Upper lobe of right lung (tissue), 1 donor: ENCODE measurements at places on chromosomes 1 and 21. TPM values are rescaled to one million over a fixed set of nuclear protein-coding genes. Genes with fewer than 3 reads are reported as not detected.

DNA sequence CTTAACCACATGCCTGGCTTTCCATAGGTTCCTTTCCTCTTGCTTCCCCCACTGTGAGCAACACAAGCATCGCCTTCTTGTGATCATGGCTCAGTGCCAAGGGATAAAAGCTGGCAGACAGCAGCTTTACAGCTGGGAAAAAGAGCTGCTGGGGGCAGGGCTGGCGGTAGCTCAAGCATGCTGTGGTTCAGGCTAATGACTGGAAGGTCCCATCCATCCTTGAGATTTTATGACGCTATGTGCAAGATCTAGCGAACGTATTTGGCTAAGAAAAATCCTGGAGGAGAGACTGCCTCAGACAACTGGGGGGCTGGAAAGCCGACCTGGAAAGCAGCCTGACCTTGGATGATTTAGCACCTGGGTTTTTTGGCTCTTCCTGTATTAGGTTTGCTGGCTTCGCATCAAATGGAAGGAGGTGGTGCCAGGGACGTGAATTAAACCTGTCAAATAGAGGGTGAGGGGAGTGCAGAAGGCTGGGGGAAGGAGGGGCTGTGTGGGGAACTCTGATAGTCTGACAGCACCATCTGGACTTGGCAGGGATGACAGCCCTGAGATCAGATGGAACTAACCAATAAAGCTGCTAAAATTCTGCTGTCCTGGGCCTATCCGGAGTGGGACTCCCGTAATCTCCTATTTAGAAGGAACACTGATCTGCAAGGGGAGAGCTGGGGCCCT is 34.8 kb downstream of the ZMYND12 start:
- no peak for DNase-seq

SLC35F3 gene
- total RNA-seq = 0.29 TPM

FTCD gene
- total RNA-seq = 0.46 TPM

DNA sequence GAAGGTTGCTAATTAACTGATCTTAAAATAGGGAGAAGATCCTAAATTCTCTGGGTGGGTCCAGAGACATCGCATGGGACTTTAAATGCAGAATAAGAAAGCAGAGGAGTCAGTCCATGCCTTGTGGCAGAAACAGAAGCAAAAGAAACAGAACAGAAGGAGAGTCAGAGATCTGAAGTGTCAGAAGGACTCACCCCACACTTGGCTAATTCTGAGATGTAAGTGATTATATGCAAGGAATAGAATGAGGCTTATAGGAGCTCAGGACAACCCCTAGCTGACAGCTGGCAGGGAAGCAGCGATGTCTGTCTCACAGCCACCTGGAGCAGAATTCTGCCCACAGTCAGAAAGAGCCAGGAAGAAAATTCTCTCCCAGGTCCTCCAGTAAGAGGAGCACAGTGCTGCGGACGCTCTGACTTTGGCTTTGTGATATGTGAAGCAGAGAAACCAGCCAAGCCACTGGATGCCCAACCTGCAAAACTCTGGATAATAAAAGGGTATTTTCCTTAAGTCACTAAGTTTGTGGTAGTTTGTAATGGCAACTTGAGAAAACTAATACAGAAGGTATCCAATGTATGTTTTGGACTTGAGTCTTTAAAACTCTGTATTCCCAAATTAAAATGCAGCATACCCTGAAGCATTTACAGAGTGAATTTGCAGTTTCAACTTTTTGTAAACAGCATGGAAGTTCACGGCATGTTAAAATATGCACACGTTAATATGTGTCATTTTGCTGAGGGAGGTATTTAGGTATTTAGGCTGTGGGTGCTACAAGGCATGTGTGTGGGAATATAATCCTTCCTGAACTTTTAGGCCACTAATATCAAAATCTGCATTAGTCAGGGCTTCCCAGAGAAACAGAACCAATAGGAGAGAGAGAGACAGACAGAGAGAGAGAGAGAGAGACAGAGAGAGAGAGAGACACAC is 388.5 kb downstream of the PCP4 start:
- no peak for DNase-seq

DNA sequence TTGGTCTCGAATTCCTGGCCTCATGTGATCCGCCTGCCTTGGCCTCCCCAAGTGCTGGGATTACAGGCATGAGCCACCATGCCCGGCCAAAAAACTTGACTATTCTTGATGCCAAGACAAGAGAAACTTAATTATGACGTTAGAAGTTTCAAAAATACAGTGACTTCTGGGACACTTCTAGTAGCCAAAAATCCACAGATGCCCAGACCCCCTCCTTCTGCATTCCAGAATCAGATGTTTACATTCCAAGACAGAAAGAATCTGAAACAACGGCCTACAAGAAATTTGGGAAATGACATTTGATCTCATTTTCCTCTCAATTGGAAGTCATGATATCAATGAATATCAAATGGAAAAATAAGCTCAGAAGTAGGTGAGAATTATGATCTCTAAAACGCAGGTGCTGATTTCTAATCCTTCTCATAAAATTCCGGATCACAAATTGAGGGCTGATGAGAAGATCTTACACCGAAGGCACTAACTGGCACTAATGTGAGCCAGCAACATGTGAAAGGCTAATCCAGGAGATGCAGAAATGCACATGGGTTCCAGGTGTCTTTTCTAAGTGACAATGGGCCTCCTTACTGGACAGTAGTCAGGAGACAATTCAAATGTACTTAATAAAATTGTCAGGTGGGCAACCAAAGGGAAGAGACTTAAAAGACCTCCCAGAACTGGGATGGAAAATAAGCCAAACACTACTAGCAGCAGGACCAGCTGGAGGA is 5.5 kb downstream of the RAB29 start:
- no peak for DNase-seq

ACTA1 gene
- not detected for total RNA-seq

DNA sequence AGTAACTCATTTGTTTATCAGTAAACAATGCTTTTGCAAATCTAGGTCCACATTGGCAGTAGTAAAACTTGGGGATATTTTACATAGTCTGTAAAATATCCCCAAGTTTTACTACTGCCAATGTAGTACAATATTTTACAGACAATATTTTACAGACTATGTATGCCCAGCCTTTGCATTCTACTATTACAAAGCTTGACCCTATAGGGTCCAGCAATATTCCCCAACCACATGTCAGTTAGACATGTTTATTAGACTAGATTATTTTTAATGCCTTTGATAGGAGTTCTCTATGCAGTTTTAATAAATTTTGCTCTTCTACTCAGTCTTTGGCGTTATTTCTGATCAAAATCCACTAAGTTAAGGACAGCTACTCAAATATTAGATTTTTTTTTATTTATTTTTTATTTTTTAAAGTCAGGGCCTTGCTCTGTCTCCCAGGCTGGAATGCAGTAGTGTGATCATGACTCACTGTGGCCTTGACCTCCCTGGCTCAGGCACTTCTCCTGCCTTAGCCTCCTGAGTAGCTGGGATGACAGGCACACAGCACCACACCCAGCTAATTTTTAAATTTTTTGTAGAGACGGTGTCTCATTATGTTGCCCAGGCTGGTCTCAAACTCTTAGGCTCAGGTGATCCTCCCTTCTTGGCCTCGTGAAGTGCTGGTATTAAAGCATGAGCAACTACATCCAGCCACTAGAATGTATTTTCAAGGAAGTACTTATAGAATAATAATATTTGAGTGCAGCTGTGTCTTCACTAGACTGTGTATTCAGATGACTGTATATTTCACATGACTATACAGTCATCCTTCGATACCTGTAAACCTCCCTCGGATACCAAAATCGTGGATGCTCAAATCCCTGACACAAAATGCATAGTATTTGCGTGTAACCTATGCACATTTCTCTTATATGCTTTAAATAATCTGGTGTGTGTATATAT is 19.8 kb downstream of the MIER1 start:
- no peak for DNase-seq

FHAD1 gene
- total RNA-seq = 2.4 TPM

- DNase-seq = no peak
Observed at GRCh38 chr1:168422203-168422847, 121.5 kb downstream of the XCL2 start.

DNA sequence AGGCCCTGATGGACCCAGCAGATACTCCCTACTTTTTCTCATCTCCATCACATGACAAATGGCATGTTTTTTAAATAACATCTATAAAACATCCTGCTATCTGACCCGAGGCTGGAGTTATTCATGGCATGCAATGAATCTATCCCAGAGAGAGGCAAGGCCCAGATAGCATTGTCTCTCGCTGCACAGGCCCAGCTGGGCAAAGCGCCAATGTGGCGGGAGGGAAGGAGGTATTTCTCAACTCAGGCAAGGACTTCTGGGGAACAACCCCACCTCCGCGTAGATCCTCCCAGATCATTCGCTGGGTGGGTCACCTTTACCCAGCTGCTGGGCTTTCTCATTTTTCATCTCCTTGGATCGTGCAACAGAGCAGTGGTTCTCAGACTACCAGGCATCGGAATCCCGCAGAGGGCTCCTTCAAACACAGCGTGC is 59.8 kb downstream of the ERG start:
- peak; percentile 81 for DNase-seq

GRCh38 chr1:118982821-118983557 is 5.2 kb downstream of the TBX15 start:
- no peak for DNase-seq

GRCh38 chr1:93977598-93977945 is 68.3 kb upstream of the GCLM start:
- DNase-seq = no peak

AK4 gene
- 4.6 TPM for total RNA-seq

DNA sequence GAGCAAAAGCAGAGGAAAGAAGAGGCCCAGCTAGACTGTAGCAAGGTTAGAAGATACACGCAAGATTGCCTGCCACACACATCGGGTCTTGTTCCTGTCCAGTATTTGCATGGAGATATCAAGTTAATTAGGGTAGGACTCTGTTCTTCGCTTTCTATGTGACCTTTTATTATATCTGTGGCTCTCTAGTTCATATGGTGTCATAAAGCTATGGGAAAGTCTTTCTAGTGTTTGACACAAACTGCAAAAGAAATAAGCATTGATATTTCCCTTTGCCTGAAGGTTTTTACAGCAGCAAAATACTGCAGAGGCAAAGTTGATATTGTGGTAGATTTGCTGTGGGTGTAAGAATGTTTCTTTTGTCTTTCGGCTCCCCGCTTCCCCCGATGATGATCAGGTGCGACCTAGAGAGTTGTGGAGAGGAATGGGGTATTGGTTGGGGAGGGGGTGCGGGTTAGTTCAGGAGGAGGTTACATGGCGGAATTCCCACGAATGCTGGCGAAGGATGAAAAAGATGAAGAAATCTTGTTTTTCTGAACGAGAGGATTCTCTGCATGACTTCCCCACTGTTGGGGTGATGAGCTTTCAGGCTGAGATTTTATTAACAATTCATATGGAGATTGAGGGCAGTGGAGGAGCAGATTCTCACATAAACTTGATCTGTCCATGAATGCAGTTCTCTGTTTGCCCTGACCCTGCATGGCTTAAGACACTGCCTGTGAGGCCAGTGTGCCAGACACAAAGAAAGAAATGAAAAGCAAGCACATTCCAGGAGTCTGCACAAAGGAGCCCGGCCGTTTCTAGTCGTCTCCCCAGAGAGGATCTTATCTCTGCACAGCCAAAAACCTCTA is 550.2 kb downstream of the USP25 start:
- DNase-seq = no peak

DNA sequence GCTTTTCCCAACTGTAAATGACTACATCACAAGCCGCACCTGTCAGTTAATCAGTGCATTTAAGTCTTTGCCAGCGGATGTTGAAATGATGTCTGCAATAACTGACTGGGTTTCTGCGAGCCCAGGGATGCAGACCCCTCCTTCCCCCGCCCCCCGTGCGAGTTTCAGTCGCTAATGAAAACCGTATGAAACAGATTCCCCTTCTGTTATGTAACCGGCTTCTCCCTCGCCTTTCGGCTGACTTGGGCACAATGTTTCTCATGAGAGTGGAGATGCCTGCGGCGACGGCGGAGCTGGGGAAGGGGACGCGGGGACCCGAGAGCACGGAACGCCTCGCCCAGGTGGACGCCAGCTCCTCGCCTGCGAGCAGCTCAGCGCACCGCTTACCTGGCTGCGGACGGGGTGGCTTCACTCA is 753 bp downstream of the KCNJ6 start:
- DNase-seq = no peak

GDAP2 gene
- 32.4 TPM for total RNA-seq
